ENCODE measurements at places on chromosomes 1 and 21.

- no peak for DNase-seq
Measured at GRCh38 chr1:160664573-160665051, 17.8 kb upstream of the SLAMF1 start.

GRCh38 chr21:34795548-34796180 is 126.9 kb downstream of the CLIC6 start:
- no peak for DNase-seq

DNA sequence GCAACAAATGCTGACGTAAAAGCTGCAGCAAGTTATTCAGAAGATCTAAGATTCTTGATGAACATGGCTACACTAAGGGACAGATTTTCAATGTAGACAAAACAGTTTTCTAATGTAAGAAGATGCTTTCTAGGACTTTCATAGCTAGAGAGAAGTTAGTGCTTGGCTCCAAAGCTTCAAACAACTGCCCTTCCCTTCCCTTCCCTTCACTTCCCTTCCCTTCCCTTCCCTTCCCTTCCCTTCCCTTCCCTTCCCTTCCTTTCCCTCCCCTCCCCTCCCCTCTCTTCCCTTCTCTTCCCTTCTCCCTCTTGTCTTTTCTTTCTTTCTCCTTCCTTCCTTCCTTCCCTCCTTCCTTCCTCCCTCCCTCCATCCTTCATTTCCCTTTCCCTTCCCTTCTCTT is 365.3 kb upstream of the ADGRL4 start:
- DNase-seq = no peak

GRCh38 chr21:41283211-41283818 is 33.3 kb upstream of the FAM3B start:
- DNase-seq = peak; percentile 7

DNA sequence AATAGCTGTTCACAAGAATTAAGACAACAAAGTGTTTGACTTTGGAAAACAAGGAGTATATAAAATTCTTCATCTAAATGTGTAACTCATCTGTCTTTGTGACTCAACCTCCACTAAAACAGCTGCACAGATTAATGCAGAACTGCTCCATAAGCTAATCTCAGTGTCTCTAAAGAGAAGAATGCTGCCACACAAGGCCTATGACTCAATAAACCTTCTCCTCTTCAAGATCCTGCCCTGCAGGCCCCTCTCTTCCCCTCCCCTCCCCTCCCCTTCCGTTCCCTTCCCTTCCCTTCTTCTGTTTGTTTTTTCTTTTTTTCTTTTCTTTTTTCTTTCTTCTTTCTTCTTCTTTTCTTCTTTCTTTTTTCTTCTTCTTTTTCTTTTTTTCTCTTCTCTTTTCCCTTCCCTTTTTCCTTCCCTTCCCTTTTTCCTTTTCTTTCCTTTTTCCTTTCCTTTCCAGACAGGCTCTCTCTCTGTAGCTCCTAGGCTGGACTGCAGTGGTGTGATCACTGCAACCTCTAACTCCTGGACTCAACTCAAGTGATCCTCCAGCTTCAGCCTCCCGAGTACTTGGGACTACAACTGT is 1052.8 kb downstream of the BRINP3 start:
- no peak for DNase-seq

- DNase-seq = no peak
Measured at GRCh38 chr21:43699933-43700599, 18.9 kb upstream of the PDXK start.

DNA sequence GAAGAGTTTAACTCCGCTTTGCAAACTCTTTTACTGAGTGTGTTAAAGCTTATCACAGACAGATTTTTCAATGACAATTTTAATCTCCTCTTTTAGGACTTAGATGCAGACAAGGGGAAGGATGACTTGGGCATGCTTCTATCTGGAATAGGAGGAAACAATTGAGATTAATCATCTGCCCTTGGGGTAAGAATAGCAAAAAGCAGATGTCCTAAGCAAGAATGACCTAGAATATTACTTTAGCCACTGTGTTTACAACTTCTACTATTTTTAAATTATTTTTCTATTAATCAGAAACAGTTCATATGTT is 569.0 kb upstream of the ADGRL2 start:
- DNase-seq = no peak

DNA sequence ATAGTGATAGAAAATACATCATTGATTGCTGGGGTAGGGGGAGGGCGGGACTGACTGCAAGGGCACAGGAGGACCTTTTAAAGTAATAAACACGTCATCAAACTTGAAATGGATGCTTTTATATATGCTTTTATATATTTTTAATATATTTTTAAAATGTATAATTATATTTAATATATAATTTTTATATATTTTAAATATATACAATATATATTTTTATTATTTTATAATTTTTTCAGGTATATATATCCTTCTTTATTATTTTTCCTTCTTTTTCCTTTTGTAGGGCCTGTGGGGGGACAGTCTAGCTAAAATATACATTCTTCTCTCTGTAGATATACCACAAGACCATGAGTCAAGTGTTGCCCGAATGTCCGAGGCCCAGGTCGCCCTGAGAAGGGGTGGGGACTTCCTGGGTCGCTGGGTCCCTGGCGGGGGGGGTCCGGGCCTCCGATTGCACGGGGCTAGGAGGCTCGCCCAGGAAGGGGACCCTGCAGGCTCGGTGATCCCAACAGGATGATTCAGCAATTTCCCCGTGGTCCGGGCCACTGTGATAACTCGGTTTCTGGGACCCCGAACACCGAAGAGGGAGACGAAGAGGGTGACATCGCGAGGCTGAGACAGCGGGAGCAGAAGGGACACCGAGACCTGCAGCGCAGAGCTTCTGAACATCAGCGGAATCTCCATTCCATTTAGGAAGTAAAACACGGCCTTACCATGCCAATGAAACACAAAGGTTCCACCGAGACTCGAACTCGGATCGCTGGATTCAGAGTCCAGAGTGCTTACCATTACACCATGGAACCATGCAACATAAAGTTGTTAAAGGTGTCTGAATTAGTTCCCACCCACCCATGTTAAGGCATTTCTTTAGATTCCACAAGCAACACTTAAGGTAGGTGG is 112.5 kb upstream of the NBPF11 start:
- no peak for DNase-seq

DNA sequence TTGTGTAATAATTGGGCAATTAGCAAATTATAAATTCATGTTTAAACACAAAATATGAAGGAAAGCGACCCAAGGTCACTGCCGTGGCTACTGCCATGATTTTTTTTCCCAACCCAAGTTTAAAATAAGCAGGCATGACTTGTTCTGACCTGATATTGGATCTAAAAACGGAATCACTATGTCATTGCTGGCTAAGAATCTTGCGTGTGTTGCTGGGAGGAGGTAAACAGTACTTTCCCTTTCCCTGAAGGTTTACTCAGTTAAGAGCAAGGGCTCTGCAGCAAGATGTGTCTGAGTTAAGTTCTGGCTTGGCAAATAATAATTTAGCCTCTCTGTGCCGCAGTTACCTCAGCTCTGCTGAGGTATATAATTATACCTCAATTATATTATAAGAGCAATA is 125.7 kb upstream of the L1TD1 start:
- DNase-seq = no peak

GRCh38 chr1:31627930-31628559 is 10.6 kb downstream of the HCRTR1 start:
- DNase-seq = no peak

DNA sequence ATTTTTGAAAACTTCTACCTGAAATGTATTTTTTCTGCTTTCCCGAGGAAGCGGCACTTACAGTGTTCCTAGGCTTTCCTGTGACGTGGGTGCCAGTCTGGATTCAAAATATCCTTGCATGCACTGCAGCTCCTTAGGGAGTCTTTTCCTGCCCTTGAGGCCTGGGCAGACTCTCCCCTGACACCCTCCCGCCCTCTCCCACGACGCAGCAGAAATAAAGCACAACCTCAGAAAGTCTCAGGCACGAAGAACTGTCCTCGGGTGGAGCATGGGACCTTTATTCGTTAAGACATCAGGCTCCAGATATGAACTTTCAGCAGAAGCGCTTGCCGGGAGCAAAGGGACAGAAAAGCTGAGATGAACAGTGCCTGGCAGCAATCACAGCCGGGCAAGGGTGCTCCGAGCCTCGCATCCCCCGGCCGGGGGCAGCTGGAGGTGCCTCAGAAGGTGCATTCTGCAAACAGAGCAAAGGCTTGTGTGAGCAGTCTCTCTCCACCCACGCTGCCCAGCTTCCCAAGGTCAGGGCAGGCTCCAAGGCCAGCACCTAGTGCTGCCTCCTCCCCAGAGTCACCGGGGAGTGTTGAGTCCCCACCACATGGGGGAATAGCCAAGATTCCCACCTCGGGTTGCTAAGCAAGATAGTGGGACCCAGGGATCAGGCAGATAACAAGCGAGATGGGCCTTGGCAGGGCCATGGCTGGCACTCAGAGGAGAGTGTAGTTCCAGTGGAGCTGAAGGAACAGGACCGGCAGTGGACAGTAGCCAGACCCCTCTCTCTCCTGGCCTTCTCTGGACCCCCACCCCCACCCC is 3.2 kb downstream of the TFF3 start:
- no peak for DNase-seq
